Left renal cortex interstitium (tissue), 4 donors: ENCODE measurements at places on chromosomes 6 and 20.

- no peak for DNase-seq
These were observed 27.1 kb upstream of the FAM217A start for GRCh38 chr6:4105980-4106536.

DNA sequence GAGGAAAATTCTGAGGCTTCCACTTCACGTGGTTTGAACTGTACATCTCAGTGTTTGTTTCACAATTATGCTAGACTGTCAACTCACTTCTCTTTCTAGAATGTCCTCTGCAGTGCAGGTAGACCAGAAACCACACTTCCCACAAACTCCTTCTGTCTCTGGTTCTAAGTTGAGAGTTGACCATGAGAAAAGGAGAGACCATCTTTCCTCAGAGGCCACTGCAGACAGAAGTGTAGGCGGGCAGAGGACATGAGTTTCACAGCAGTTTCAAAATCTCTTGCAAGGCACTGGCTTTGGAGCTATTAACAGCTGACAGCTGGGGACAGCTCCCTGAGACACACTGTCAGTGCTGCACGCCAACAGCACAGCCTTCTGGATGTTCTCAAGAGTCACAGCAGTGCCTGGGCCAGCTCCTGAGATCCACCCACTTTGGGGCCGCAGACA, 55.4 kb upstream of the MOXD1 start:
- no peak for DNase-seq

DNA sequence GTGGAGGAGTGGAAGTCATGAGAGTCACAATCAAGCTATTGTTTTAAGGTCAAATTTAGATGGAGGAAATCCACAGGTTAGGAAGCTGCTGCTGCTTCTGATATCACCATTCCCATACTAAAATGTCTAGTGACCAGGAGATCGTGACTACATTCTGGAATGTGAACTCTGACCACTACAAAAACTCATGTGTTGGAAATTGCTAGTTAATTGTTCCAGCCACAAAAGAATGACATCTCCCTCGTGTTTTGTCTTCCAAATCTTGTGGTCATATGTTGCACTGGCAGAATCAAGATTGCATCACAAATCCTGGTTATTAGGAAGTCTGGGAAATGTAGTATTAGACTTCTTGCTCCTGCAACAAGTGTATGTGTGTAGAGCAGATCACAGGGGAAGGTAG, 441.9 kb downstream of the CD109 start:
- DNase-seq, result no peak

DNA sequence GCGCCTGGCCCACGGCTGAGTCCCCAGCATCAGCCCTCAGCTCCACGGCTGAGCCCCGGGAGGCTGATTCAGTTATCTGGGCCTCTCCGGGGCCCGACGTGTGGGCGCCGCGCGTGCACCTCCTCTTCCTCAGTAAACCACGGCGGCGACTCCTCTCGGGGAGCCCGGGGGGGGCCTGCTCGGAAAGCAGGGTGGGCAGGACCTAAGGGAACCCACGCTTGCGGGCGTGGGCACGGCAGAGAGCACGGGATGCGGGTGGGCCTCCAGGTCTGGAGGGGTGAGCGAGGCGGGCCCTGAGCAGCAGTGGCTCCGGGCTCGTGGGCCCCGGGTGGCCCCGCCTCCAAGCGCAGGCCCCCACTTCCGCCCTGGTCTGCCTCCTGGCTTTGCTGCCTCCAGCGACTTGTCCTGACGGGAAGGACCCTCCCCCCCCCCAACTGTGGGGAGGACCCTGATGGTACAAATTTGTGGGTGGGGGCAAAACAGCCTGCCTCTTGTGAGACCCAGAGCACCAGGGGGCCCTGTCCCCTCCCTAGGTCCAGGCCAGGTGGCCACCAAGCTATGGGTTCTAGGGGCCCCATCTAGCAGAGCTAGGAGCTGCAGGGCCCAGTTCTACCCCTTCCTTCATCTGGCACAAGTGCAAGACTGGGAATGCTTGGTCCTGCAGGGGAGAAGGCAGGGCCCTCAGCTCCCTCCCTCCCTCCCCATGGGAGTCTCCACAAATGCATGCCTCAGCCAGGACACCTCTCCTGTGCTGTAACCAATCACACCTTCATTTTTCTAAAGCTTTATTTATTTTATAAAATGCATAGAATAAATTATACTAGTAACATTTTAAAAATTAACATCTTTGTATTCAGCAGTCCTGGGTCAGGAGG, 16.9 kb downstream of the UCKL1 start:
- DNase-seq, result no peak

DNA sequence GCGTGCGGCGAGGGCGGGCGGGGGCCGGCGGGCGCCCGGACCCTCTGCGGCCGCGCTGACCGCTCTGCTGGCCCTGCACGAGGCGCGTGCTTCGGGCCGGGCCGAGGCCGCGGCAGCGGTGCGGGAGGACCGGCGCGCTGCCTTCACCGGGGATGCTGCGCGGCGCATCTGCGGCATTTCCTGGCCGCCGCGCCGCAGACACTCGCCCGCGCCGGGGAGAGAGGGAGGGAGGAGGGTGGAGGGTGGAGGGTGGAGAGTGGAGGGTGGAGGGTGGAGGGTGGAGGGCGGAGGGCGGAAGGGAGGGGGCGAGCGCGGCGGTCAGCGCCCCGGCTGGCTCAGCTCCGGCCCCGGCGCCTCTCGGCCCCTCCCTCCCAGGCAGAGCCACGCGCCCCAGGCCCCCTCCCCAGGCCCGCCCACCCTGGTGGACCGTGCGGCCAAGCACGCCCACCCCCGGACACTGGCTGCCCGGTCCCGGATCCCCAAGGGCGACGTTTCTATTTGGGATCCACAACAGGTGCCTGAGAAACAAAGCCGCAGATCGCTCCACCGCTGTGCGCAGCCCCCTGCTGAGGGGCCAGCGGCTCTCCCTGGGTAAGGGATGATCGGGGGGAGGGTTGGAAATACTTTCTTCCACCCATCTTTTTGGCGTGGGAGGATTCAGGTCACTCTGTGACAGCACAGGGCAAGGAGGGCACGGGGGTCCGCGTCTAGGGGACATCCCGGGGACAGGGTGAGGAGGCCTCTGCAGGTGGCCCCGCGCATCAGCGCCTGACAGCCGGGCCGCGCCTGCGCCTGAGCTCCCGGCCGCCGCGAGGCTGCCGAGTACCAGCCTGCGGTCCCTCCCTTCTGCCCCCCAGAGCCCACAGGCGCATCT, 111.2 kb upstream of the BEND6 start:
- DNase-seq, result no peak

DNA sequence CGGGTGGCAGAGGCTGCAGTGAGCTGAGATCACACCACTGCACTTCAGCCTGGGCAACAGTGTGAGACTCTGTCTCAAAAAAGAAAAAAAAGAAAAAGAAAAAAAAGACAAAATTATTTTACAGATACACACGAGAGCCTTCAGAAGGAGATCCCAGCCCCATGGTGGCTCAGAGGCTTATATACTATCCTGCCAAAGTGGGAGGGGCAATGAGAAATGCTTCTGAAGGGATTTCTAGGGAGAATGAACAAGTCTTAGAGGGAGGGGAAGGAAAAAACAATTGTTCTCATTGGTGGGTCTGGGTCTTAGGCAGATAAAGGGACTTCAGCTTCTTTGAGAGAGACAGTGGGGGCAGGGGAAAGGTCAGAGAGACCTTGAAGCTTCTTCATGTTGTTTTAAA, 76.8 kb downstream of the BANF2 start:
- DNase-seq, result no peak

DNA sequence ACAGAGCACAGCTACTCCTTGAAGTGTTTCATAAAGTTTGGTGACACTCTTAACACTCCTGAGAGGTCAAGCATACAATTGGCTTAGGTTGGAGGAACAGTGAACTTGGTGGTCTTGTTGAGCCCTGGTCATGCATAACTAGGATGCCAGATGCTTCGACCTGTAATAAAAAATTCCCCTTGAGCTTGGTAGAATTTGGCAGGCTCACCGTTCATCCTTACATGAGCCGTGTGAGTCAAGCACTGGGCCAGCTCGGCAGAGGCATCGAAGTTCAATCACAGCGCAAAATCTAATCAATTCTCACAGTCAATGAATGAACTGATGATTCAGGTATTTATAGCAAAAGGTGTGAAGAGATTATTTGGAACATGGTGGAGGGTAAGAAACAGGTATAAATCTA, 33.7 kb downstream of the CYP24A1 start:
- DNase-seq, result no peak

GRCh38 chr6:91487696-91488392, 901.0 kb upstream of the MAP3K7 start:
- DNase-seq, result no peak

DNA sequence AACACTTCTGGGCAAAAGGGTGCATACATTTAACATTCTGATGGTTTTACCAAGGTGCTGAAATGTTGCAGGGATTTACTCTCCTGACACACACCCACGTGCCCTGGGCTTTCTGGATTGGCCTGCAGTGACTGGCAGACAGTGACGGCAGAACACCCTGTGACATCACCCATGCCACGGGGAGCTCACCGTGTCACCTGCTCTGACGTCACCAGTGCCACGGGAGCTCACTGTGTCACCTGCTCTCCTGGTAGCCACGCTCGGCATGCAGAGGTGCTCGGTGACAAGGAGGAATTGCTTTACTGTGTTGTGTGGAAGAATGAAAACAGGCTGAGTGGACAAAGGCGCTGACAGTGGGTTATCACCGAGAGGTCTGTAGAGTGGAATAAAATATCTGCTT, 99.3 kb downstream of the RAMACL start:
- DNase-seq, result no peak

- DNase-seq, result no peak
These were observed 61.2 kb upstream of the ISM1 start for GRCh38 chr20:13159889-13160288.

GRCh38 chr6:131049608-131050007, 13.4 kb downstream of the EPB41L2 start:
- DNase-seq, result no peak

DNA sequence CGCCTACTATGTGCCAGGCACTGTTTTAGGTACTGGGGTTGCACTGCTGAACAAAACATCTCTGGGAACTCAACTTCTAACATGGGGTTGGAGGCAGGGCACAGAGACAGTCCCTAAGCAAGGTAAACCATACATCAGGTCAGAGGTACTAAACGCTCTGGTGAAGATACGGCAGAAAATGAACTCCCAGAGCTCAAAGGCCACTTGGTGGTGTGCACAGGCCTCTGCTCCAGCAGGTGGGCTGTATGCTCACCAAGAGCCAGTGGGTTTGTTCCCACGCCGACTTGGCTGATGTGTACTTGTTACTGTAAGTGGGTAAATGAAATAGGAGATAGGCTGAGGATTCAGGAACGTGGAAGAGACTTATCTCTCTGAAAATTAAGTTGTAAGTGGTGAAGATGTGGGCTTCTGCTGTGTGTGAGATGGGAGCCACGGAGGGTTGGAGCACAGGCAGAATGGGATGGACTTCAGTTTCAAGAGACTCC, 133.4 kb downstream of the PREX1 start:
- no peak for DNase-seq

- DNase-seq, result no peak
These were observed 18.3 kb downstream of the COL9A3 start for GRCh38 chr20:62834967-62835730.

DNA sequence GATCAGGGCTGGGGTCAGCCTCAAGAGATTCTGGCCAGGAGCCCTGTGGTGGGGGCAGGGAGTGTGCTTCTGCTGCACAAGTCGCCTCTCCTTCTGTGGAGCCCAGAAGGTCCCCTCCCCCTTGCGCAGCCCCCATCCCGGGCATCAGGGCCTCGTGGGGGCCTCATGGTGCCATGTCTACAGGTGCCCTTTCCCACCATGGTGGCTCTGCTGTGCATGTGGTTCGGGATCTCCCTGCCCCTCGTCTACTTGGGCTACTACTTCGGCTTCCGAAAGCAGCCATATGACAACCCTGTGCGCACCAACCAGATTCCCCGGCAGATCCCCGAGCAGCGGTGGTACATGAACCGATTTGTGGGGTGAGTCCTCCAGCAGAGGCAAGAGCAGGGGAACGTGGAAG, 48.1 kb downstream of the TM9SF4 start:
- no peak for DNase-seq

DNA sequence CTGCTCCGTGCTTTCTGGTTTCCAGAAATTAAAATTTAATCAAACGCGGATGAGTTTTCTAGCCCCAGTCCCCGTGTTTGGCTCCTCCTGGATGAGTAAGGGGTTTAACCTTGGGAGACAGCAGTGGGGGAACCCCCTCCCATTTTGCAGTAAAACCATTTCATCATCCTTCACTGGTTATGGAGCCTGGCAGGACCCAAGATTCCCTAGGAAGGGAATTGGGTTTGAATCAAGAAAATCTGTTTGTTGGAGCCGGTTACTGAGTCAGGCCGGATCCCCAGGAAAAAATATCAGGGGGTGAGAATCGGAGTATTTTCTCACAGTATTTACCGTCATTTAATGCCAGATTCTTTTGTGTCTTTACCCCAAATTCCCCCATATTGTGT, 754 bp downstream of the YWHAB start:
- no peak for DNase-seq

GRCh38 chr6:127520066-127520465, 931 bp upstream of the MTCL3 start:
- no peak for DNase-seq

DNA sequence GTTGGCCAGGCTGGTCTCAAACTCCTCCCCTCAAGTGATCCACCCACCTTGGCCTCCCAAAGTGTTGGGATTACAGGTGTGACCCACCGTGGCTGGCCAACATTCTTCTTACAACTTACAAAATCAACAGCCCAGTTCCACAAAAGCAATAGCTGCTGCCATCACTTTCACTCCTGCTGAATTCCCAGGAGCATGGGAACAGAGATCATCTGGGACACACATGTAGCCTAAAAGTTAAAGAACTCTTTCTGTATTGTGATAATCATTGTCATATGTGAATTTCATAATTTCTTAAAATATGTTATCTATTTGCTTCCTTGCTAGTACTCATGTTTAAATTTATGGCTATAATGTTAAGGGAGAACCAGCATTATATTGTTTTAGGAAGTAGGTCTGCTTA, 51.7 kb downstream of the NCOA6 start:
- no peak for DNase-seq

DNA sequence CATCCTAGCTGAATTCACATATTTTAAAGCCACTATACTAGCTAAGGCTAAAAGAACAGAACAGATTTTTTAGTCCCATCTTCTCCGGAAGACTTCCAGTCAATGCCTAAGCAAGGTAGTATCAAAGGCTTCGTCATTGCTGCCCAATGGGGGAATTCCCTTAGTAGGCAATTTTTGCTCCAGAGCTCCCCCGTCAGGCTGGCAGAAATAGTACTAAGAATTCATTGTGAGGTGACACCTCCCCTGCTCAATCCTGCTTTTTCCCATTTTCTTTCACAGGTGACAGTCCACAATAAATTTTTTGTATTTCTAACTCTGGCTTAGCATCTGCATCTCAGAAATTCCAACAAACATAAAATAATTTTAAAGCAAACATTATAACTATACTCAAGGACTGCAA, 52.8 kb upstream of the SRSF6 start:
- DNase-seq, result no peak

GRCh38 chr6:14656078-14656521, 538.5 kb downstream of the CD83 start:
- no peak for DNase-seq

- no peak for DNase-seq
These were observed 339.0 kb downstream of the SYNE1 start for GRCh38 chr6:152298055-152298647.

DNA sequence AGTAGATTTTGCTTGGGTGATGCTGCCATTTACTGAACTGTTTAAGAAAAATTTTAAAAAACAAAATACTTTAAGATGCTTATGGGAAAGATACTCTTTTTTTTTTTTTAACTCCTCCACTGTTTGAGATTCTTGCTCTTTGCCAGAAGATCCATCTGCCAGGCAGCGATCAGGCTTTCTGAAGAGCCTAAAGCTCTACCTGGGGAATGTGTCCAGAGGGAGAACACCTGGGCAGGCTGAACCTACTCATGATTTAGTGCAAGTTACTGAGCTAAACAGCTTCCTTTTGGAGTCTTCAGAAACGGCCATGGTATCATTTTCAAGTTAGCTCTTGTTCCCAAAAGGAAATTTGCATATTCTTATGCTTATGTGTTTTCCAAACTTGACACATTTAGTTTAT, 23.5 kb upstream of the MLIP start:
- DNase-seq, result no peak
